ENCODE measurements at places on chromosomes 11 and 22.

DNA sequence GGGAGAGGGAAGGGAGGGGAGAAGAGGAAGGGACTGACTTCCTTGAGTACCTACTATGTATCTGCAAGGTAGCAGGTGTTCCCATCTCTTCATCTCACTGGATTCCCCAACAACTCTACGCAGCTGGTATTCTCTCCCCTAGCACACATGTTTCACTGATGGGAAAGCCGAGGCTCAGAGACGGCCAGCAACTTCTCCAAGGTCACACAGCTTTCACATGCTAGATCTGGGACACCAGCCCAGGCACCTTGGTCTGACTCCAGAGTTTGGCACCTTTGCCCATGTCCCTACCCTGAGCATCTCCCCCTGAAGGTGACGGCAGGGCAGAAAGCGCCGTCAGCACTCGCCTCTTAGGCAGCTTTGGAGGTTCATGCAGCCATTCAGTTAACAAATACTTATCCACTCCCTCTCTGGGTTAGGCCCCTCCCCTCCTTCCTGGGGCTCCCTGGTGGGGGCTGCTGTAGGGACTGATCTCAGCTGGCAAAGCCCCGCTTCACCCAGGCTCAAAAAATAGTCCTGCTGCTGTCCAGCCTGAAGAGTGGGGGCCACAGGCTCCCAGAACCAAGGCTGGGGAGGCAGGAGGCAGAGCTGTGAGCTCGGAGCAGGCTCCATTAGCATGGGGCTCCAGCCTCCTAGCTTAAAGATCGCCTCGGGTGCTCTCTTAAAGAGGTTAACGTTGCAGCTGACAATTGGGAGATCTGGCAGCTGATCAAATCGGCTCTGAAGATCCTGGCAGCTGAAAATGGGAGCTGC lies 79.4 kb downstream of the IGLL1 start:
- DNase-seq, result no peak

DNA sequence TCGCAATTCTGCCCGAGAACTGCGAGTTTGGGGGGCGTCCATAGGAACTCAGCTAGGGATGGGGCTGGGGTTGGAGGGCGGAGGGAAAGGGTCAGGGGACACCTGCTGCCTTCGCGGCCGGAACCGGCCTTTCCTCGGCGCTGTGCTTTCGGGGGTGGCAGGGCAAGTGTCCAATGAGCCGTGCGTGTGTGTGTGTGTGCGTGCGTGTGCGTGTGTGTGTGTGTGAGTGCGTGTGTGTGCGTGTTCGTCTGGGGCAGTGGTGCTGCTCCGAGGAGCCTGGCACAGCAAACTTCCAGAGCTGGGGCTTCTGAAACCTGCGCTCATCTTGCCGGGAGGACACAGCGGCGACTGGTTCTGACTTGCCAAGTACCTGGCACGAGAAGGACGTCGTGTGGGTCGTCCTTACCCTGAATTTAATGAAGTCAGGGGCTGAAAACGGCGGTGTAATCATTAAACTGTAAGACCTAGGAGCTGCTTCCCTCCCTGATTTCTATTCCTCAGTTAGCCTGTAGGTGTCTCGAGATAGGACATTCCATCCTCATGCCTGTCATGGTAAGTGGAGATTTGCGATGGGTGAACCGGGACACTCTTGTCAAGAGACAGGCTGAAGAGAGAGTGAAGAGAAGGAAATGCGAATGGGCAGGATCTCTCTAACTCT lies 27.0 kb upstream of the AMOTL1 start:
- peak; percentile 59 for DNase-seq

- no peak for DNase-seq
Measured at GRCh38 chr11:36033082-36033751, 89.4 kb downstream of the LDLRAD3 start.

- DNase-seq, result peak; percentile 67
Measured at GRCh38 chr11:10351765-10352641, 47.1 kb downstream of the ADM start.

- DNase-seq, result no peak
Measured at GRCh38 chr11:77207019-77207485, 79.0 kb downstream of the MYO7A start.

DNA sequence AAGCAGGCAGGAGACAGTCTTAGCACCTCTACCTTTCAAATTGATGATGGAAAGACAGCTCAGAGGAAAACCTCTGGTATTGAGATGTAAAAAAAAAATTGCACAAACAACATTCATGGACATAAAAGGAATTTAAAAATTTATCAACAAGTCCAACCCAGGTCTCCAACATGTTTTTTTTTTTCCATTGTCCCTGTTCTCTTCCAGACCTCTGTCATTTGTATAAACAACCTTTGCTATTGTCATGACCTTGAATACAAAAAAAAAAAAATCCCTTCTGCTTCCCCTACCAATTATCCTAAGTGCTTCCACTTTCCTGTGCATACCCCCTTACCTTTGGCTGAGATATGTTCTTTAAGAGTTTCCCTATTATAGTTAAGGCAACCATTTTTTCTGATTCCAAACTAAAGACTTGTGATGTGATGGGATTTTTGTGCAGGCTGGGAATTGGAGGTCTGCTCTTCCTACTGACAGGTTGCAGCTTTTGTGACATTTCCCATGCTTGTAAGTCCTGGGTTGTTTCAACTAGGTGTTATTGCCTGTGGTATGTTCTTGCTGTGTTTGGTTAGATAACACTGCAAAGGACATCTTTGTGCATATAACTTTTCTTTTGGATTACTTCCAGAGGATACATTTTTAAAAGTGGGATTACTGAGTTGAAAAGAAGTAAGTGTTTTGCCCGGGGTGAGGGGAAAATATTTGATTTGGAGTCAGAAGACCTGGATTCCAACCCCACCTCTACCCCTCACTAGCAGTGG lies 67.1 kb downstream of the KIAA1671 start:
- no peak for DNase-seq

DNA sequence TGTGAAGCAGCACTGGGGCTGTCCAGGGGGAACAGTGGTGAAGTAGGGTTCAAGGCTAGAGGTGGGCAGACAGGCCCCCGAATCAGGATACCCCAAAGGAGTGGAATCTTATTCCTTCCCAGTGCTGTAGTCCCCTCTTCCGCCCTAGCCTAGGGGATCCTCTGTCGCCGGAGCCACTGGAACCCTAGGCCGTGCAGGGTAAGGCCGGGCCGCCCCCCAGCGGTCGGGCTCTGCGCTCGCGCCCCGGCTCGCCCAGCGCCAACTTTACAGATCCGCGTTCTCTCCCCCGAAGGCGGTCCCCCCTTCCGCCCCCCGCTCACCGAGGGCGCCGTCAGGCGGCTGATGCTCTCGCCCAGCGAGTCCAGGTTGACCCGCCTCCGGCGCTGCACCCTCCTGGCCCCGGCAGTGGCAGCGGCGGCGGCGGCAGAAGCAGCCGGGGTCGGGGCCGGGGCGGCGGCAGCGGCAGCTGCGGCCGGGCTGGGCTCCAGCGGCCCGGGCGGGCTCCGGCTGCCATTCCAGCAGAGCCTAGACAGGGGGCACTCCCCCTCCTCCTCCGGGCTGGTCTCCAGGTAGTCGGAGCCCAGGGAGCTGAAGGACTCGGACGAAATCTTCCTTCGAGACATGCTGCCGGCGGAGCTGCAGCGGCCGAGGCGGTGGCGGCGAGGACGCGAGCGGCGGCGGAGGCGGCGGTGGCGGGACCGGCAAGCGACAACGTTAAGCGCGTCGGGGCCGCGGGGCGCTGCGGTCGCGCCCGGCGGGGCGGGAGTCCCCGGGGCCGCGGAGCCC lies 650 bp downstream of the GUCY1A2 start:
- DNase-seq, result peak; percentile 72

- no peak for DNase-seq
Measured at GRCh38 chr11:113578033-113578380, 102.8 kb upstream of the DRD2 start.

GRCh38 chr11:14577292-14577691 lies 57.1 kb upstream of the PSMA1 start:
- DNase-seq, result no peak

DNA sequence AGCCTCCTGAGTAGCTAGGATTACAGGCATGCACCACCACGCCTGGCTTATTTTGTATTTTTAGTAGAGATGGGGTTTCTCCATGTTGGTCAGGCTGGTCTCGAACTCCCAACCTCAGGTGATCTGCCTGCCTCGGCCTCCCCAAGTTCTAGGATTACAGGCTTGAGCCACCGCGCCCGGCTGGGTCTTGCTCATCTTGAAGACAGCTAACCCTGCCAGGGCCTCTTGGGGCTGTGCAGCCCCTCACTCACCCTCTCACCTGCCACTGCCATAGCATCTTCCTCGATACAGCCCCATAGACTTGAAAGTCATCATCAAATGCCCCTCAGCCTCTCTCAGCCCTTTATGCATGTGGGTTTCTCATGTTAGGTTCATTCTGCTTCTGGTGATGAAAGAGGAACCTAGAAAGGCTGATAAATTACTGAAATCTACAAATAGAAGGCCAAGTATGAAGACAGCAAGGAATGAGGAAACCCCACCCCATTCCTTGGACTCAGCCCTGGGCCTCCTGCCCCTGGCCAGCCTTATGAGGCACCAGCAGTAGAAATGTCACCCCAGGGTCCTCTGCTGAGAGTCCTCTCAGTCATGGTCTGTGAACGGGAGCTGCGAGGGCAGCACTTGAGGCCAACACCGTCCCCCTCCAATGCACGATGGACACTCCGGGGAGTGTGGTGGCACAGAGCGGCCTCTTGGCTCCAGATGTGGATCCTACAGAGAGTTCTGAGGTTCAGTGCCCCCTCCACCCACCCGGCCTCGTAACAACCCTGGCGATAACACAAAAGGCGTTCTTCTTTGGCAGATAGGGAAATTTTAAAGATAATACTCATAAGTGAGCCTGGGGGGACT lies 24.8 kb downstream of the SCGB1A1 start:
- peak; percentile 51 for DNase-seq

GRCh38 chr11:73795925-73796632 lies 8.4 kb downstream of the MRPL48 start:
- no peak for DNase-seq

GRCh38 chr22:39511226-39511625 lies 9.1 kb upstream of the ATF4 start:
- no peak for DNase-seq

DNA sequence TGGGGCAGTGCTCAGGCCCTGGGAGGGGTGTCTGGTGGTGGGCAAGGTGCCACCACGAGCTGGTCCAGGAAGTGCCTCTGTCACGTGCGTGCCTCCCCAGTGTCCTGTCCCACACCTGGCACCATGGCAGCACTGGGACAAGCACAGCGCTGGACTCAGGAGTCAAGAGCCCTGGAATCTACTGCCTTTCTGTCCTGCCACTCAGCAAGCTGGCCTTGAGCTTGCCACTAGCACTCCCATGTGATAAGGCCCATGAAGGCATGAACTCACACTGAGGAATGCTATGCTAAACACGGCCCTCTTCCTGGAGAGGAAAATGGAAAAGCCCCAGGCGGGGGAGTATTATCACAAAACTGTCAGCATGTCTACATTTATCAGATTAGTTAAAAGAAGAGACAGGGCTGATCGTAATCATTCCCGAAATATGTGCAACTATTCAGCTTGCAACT lies 50.7 kb upstream of the SLC35C1 start:
- no peak for DNase-seq

DNA sequence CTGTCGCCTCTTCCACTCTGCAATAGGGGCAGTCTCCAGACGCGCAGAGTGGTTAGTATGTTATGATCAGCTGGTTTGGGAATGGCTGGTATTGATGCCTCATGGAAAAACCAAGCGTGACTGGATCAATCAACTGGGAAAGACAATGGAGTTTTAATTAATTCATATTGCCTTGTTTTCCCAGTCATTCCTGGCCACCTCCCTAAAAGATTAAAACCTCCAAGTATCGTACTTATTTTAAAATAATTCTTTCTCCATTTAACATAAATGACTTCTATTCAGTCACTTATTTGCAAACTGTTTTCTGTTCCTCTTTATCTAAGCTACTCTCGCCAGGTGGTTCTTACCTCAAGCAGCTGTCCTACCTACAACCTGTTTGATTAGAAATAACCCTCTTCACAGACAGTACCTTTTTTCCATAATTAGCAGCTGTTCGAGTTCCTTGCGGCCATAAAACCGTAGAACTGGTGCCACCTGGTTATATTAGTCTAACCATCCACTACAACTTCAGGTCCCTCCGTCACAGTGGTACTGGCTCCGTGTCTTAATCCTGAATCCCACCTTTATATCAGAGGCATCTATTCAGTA lies 898 bp downstream of the ZNF215 start:
- DNase-seq, result no peak

- DNase-seq, result no peak
Measured at GRCh38 chr11:105489446-105489845, 120.4 kb upstream of the GRIA4 start.

DNA sequence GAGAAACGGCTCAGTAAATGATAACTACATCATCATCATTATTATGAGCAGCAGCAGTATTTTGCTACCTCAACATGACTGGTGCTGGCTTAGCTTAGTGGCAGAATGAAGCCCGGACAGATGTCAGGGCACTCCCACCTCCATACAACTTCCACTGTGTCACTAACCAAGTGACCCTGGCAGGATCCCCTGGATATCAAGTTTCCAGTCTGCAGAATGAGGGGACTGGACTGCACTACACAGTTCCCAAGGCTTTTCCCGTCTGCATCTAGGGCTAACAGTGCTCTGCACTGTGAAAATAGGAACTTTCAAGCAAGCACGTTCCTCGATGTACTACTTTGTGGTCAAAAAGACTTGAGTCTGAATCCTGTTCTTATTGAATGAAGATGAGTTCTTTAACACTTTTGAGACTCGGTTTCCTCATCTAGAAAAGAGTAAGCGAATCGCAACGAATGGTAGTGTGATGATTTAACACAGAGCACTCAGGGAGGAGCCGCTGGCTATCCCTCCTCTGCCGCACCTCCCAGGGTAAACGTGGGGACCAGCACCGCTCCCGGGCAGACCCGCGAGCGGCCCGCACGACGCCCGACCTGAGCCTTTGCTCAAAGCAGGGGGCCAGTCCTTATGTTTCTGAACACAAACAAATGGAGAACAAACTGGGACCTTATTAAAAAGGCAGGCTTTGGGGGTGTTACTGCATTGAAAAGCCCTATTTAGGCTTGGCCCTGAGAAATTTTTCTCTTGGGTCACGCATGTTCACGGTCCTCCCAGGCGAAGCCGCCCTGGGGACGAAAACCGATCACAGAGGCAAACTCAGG lies 910 bp downstream of the CLTCL1 start:
- no peak for DNase-seq

- peak; percentile 83 for DNase-seq
Measured at GRCh38 chr11:9568854-9569587, 4.4 kb upstream of the WEE1 start.

DNA sequence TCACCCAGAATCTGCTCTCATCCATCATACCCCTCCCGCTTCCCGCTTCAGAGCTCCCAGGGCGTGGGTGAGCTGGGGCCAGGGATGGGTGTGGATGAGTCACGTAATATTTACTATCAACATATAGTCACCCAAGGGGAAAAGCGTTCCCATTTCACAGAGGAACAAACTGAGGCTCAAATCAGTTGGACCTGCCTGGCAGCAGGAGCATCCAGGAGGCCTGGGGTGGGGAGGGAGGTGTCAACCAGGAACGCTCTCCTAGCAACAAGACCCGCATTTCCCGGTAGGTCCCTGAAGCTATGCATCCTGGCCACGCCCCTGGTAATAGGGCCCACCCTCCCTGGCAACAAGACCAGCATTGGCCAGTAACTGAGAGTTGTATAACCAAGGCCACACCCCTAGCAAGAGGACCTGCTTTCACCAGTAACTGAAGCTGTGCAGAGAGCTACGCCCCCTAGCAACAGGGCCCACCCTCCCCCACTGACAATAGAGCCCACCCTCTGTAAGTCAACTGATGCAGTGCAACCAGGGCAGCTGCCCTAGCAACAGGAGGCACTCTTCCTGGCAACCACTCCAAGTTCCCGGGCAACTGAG lies 32.7 kb upstream of the TXNRD2 start:
- DNase-seq, result peak; percentile 38

Data from fibroblast of skin of abdomen (primary cell).